ENCODE measurements at places on chromosomes 1 and 21. TPM values are rescaled to one million over a fixed set of nuclear protein-coding genes. Genes with fewer than 3 reads are reported as not detected.

GRCh38 chr1:153803470-153804056, 28.4 kb downstream of the SLC27A3 start:
- H3K4me1 ChIP-seq, result peaks cover 9% of the 10 kb centered on the region
- H3K27me3 ChIP-seq, result no peaks in the 10 kb centered on the region
- no peak overlapping the region for H3K27ac ChIP-seq
- no peak for DNase-seq

- H3K4me1 ChIP-seq, result no peaks in the 10 kb centered on the region
- DNase-seq, result peak; percentile 80
- peaks cover 41% of the 10 kb centered on the region for H3K36me3 ChIP-seq
- H3K27ac ChIP-seq, result no peak overlapping the region
Observed at GRCh38 chr1:35564037-35564883, 6.7 kb downstream of the NCDN start.

DNA sequence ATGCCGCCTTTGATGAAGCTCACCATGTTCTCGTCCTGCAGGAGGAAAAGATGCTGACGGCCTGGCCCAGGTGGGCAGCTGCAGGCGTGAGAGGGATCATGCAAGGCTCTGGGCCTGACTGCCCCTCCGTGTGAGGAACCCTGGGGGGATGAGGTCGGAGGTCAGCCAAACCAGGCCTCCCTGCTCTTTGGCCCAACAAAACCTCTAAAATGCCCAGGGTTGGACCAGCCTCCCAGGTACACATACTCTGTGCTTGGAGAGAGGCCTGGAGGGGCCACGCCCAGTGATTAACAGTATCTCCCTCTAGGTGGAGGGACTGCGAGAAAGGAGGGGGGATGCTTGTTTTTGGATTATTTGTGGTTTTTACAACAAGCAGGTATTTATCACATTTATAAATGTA, 21.1 kb downstream of the TTC39A start:
- H3K4me3 ChIP-seq, result no peak overlapping the region
- DNase-seq, result no peak
- no peak overlapping the region for H3K27ac ChIP-seq
- H3K27me3 ChIP-seq, result no peaks in the 10 kb centered on the region
- H3K36me3 ChIP-seq, result no peaks in the 10 kb centered on the region

DNA sequence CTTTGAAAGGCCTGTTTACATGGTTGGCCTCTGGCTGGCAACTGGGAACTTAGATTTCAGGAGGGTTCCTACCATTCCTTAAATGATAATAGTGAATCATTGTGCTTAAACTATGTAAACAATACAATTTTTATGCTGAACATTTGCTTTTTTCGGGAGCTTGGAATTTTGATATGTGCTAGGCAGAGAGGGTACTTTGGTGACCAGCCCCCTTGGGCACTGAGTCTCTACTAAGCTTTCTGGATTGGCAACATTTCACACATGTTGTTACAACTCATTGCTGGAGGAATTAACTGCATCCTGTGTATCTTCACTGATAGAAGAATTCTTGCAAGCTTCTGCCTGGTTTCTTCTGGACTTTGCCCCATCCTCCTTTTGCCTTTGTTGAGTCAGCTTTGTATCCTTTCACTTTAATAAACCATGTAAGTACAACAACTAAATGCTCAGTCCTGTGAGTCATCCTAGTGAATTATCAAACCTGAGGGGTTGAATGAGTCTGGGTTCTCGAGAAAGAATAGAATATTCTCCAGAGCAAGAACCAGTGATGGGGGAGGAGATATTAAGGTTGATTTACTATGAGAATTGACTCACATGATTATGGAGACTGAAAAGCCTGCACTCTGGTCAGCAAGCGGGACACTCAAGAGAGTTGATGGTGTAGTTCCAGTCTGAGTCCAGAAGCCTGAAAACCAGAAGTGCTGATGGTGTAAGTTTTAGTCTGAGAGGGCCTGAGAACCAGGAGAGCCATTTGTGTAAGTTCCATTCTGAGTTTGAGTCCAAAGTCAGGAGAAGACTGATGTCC, 3.1 kb upstream of the SLC16A4 start:
- H3K27me3 ChIP-seq, result no peaks in the 10 kb centered on the region
- H3K4me1 ChIP-seq, result peaks cover 59% of the 10 kb centered on the region
- H3K27ac ChIP-seq, result peak overlapping the region; percentile 66
- DNase-seq, result peak; percentile 61
- no peak overlapping the region for H3K4me3 ChIP-seq

- no peak for DNase-seq
- no peak overlapping the region for H3K4me3 ChIP-seq
- no peaks in the 10 kb centered on the region for H3K27me3 ChIP-seq
- H3K27ac ChIP-seq, result no peak overlapping the region
- H3K4me1 ChIP-seq, result no peaks in the 10 kb centered on the region
- H3K36me3 ChIP-seq, result no peaks in the 10 kb centered on the region
Observed at GRCh38 chr1:44259090-44259489, 45.8 kb downstream of the DMAP1 start.

DNA sequence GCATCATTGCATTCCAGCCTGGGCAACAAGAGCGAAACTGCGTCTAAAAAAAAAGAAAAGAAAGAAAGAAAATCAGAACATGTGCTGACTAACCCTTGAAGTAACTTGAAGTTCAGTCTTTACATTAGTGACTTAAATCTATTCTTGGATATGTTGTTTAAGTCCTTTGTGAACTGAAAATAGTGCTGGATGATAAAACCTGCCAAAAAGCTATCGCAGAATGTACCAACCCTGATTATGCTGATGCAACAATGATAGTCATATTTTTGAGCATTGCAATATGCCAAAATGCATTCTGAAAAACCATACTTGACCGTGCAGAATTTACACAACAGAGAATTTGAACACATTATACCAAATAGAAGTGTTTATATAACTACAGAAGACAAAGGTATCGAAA, 30.7 kb downstream of the SHISAL2A start:
- no peak for DNase-seq
- no peaks in the 10 kb centered on the region for H3K36me3 ChIP-seq
- no peaks in the 10 kb centered on the region for H3K27me3 ChIP-seq
- H3K27ac ChIP-seq, result peak overlapping the region; percentile 85
- no peak overlapping the region for H3K4me3 ChIP-seq
- H3K4me1 ChIP-seq, result peaks cover 61% of the 10 kb centered on the region

F5 gene
- not detected for total RNA-seq
